ENCODE measurements at places on chromosomes 16 and 17.

- DNase-seq = no peak
Observed at GRCh38 chr17:50312308-50312707, 33.6 kb upstream of the XYLT2 start.

DNA sequence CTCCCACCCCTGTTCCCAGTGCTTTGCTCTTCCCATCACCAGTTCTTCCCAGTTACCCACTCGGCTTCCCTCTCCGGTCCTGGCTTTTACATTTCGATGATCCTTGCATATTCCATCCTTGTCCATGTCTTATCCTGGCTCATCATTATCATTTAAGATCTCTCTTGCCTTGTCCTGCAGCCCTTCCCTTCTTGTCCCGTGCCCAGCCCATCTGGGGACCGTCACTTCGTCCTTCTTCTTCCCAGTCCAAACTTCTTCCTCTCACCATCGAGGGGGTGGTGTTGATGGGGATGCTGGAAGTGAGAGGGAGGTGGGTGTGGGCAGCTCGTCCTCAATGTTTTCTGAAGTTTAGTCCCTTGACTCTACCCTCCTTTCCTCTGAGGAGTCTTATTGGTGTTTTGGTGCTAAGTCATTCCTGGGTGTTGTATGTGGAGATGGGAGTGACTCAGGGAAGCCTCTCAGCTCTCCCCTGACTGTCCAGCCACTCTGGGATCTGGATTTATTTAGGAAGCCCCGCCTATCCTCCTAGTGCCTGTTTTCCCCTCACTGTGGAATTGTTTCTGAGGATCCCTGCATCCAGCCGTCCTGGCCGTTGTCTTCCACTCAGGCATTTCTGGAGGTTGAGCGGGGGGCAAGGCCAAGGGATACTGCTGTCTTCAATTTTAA, 975 bp downstream of the SNX29 start:
- no peak for DNase-seq

GRCh38 chr17:49691086-49691676, 13.3 kb upstream of the SPOP start:
- DNase-seq = no peak

DNA sequence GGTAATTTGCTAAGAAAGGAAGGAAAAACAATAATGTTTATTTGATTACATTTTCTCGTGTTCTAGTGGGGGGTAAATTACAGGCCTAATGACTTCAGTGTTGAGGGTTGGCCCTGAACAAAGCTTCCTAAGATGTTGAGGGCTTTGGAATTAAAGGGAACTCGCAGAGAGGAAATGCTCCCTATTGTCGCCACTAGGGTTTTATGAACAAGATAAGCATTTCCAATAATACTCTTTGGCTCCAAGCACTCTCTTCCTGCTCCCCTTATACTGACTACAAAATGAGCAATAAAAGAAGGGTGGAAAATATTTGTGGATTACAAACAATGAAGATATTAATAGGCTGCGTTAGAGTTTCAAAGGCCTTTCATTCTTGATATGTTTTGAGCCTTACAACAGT, 363.6 kb downstream of the HS3ST3B1 start:
- DNase-seq = no peak

DNA sequence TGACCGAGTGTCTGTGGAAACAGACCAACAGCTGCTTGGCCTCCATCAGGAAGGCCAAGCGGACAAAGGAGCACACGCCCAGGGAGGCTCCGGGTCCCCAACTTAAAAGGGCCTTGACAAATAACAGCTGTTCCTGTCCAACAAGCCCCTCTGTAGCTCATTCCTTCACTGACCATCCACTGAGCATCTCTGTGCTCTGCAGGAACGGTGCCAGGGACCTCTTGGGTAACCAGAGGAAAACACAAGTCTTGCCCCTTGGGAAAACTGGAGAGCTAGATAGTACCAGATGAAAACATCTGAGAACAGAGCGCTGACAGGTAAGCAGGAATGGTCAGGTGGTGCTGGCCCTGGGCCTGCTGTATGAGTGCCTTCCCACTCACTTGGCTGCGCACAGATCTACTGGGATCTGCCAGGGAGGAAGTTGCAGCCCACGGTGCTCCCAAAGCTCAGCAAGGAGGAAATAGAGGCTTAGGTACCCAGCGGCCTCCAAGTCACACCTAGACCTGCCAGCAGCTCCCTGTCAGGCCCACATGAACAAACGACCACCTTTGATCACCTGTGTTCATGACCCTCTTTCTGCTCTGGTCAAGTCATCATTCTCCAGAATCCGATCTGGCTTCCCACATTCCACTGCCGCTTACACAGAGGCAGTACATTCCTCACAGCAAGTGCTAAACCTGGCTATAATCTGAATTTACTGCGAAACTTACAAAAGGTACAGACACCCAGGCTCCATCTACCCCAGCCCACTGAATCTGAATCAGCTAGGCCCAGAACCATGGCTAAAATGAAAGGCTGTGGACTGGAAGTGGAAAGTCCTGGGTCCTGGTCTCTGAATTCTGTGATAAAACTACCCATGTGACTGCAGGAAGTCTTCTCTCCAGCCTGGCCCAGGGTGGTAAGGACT, 12.5 kb downstream of the DCAKD start:
- DNase-seq = no peak

All from brain pericyte (primary cell).